ENCODE measurements at places on chromosomes 2 and 18.

GRCh38 chr2:196696423-196697079, 57.0 kb downstream of the CCDC150 start:
- no peak for DNase-seq
- H3K4me3 ChIP-seq: no peak overlapping the region
- H3K4me1 ChIP-seq: no peaks in the 10 kb centered on the region
- no peaks in the 10 kb centered on the region for H3K27me3 ChIP-seq

- DNase-seq: no peak
- no peak overlapping the region for H3K4me3 ChIP-seq
- H3K36me3 ChIP-seq: no peaks in the 10 kb centered on the region
- no peak overlapping the region for H3K27ac ChIP-seq
- H3K4me1 ChIP-seq: no peaks in the 10 kb centered on the region
Observed at GRCh38 chr2:156459720-156460119, 23.5 kb downstream of the GPD2 start.

DNA sequence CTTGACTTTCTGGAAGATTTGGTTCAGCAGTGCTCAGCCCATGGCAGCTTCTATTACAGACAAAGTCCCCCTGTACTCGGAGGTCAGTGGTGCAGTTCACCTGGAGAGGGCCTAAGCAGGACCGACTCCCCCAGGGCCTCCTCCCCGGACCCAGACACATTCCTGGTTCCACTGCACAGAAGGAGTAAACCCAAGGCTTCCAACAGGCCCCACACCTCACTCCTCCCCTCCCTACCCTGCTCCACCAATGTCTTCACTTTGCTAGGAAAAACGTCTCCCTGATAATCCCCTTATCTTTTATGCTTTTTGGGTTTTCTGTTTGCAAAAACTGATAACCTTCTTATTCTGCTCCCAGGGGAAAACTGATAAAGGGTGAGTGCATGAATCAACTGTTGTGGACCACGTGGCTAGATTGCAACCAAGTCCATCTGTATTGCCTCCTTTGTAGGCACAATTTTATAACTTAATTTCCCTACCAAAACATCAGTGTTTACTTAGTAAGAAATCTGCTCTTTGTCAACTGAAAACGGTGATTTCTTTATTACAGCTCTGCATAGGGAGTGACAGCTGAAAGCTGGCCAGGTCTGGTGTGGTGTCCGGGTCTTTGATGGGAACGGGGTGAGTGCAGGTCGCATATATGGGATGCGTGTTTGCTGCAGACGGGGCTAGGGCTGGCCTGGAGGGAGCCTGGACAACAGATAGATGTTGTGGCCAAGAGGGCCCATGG, 202.5 kb downstream of the GLI2 start:
- H3K4me3 ChIP-seq: no peak overlapping the region
- no peak overlapping the region for H3K27ac ChIP-seq
- no peaks in the 10 kb centered on the region for H3K4me1 ChIP-seq
- no peaks in the 10 kb centered on the region for H3K36me3 ChIP-seq
- H3K27me3 ChIP-seq: no peaks in the 10 kb centered on the region
- no peak for DNase-seq

GRCh38 chr2:208618220-208618619, 211.6 kb downstream of the PTH2R start:
- H3K36me3 ChIP-seq: no peaks in the 10 kb centered on the region
- no peaks in the 10 kb centered on the region for H3K27me3 ChIP-seq
- DNase-seq: no peak
- H3K4me3 ChIP-seq: no peak overlapping the region

DNA sequence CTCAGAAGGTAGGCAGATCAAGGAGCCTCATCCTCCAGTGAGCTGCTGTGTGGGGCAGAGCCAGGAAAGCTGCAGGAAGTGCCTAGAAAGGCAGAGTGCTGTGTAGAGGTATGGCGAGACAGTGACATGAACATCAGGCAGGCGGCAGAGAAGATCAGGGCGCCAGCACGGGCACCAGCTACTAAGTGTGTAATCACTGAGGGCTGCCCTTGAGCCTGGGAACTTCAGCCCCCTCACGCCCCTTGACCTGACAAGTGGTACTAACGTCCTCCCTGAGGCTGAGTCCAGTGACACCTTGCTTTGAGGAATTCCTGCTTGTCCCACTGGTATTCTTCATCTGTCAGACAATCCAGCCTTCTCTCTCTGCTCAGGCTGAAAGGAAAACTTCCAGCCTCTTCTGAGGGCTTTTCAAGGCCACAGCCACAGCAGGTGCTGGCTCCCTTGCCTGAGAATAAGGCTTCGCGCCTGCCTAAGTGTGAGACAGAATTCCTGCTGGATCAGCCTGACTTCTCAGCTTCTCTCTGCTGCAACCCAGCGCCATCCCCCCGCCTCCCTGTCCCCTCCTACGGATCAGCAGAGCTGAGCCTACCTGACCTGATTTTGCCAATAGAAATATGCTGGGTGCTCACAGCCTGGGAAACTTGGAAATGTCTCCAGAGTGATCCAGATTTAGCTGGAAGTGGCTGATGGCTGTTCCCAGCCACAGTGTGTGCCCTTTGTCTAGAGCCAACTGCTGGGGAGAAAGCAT, 148.0 kb downstream of the SMAD7 start:
- no peaks in the 10 kb centered on the region for H3K27me3 ChIP-seq
- H3K27ac ChIP-seq: no peak overlapping the region
- H3K4me3 ChIP-seq: no peak overlapping the region
- no peak for DNase-seq
- no peaks in the 10 kb centered on the region for H3K36me3 ChIP-seq
- H3K4me1 ChIP-seq: peaks cover 8% of the 10 kb centered on the region

DNA sequence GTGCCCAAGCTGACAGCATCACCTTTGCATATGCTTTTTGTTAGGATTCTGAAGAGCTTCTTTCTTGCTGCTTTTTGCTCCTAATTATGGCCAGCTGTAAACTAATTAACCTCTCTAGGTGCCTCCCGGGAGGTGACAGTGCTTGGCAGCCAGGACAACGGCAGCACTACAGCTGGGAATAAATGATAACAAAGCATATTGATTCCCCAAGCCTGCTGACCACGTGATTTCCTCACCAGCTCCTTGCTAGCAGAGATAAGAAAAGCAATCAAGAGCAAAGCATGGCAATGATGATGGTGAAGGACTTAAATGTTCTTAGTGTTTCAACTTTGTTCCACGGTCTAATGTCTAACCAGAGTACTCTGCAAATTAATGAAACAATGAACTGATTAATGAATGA, 1074.4 kb upstream of the GYPC start:
- no peak for DNase-seq
- H3K4me3 ChIP-seq: no peak overlapping the region
- no peaks in the 10 kb centered on the region for H3K4me1 ChIP-seq
- no peaks in the 10 kb centered on the region for H3K36me3 ChIP-seq

DNA sequence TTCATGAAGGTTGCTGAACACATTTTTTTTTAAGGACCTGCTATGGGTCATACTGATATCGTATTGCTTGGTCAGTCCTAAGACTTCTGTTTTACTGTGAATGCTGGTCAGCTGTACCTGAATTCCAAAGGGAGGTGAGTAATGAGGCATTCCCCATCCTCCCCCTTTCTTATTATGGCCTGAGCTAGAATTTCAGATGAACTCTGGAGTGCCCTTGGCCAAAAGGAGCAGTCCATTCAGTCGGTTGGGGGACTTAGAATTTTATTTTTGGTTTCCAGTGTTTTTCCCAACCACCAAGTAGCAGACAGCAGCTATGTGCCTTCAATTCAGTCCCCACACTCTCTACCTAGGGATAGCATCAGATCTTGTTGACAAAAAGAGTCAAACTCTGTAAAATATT, 26.9 kb upstream of the PDCL3 start:
- DNase-seq: no peak
- H3K27ac ChIP-seq: no peak overlapping the region
- H3K27me3 ChIP-seq: peaks cover 5% of the 10 kb centered on the region
- no peaks in the 10 kb centered on the region for H3K4me1 ChIP-seq
- no peaks in the 10 kb centered on the region for H3K36me3 ChIP-seq

DNA sequence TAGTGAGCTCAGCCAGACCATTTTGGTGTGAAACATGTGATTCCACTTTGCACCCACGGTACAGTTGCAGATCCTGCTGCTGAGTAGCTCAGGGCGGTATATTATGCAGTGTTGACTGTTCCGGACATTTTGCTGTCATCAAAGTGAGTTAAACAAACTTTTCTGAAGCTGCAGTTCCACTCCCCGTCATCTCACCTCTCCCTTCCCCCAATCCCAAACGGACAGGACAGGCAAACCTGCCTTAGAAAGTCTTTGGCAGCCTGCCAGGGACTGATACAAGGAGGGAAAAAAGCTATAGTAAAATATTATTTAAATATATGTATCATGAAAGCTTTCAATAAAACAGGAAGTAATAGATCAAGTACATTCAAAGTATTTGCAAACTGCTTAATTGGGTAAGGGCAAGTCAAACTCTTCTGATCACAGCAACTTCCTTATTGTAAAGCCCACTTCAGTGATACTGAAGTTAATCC, 35.5 kb upstream of the SP5 start:
- no peaks in the 10 kb centered on the region for H3K36me3 ChIP-seq
- no peaks in the 10 kb centered on the region for H3K27me3 ChIP-seq
- no peaks in the 10 kb centered on the region for H3K4me1 ChIP-seq
- no peak for DNase-seq
- H3K27ac ChIP-seq: no peak overlapping the region

DNA sequence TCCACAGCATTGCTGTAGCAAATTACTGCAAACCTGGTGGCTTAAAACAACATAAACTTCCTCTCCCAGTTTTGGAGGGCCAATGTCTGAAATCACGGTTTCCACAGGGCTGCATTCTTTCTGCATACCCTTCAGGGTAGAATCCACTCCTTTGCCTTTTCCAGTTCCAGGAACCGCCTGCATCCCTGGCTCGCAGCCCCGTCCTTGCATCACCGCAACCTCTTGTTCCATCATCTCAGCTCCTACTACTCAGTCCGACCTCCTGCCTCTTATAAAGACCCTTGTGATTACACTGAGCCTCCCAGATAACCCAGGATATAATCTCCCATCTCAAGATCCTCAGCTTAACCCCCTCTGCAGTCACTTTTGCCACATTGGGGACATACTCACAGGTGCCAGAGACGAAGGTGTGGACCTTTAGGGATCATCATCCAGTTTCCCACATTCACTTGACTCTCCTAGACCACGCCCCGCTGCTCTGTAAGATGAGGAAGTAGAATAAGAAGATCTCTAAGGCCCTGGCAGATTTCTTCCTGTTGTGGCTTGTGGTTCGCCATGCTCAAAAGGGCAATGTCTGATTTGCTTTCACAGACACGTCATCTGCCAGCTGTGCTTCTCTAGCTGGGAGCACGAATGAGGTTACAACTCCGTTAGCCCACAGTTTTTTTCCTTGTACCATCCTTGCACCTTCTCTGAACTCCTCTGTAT, 103.6 kb upstream of the AGAP1 start:
- DNase-seq: peak; percentile 41
- no peak overlapping the region for H3K4me3 ChIP-seq
- no peak overlapping the region for H3K27ac ChIP-seq

DNA sequence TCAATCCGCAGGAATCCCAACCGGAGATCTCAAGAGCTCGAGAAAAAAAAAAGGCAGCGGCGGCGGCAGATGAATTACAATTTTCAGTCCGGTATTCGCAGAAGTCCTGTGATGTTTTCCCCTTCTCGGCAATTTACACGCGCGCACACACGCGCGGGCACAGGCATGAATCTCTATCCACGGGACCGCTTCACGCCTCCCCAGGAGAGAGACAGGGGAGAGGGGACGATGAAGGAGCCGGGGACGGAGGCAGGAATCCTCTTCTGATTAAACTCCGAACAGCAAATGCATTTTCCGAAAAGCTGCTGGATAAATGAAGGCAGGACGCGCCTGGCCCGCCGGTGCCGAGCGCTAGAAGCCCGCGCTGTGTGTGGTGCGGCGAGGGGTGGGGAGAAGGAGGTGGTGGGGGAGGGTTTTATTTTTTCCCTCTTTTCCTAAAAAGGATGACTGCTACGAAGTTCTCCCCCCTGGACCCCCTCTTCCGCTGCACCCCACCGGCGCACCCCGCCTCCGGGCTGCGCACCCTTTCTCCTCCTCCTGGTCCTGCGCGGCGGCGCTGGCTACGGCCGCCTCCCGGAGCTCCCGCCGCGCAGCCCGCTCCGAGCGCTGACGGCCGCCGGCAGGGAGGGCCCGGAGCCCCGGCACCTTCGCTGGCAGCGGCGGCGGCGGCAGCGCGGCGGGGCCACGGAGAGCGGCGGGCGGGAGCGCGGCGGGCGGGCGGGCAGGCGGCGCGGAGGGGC, at the start of gene BCL2:
Gene BCL2 (minus strand): TSS at position 387 of the 740 bp plus-strand sequence.
- H3K4me3 ChIP-seq: peak within 1 kb of the TSS; percentile 95
- no peaks in the 10 kb centered on the region for H3K36me3 ChIP-seq
- no peaks in the 10 kb centered on the region for H3K27me3 ChIP-seq
- H3K27ac ChIP-seq: peak within 1 kb of the TSS; percentile 60
- peaks cover 30% of the 10 kb centered on the region for H3K4me1 ChIP-seq

DNA sequence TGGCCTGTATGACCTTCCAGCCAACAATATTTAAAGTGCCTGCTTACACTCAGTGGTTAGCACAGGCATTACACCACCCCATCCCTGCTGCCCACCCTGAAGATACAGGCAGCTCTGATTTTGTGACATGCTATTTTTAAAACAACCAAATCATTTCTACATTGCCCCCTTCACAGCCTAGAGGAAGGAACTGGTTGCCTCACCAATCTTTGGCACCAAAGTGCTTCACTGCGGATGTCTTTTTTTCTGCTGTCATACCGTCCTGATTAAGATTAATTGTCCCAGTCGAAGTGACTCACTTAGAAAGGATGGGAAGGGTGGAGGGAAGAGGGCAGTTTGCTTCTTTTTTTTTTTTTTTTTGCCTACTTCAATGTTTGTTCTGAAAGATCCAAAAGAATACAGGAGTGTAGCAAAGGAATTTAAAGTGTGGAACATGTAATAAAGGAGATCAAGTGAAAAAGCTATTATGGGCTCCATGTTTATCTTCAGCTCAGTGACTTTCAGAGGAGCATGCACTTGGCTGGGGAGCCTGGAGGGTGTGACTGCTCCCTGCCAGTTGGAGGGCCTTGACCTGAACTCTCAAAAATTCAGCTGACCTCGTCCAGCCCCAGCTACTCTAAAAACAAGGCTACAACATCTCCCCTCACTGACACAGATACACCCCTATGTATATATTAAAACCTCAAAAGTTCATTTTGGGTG, 501.1 kb upstream of the TNP1 start:
- H3K4me3 ChIP-seq: no peak overlapping the region
- H3K4me1 ChIP-seq: no peaks in the 10 kb centered on the region
- no peak overlapping the region for H3K27ac ChIP-seq
- H3K36me3 ChIP-seq: no peaks in the 10 kb centered on the region

DNA sequence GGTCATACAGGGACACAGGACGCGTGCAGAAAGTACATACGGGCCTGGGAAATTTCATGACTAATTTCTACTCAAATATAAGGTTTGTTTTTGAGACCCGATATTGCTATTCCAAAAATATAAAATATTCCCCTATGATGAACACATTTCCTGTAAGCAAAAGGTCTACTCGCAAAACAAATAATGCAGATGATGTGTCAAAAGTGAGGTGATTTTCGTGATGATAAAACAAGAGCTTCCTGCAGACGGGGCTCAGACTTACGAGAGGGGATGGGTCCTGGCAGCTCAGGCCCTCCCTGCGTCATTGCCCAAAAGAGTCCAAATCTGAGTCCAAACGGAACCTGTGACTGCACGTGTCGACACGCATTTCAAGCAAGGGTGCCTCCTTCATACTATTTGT, 62.7 kb downstream of the MBP start:
- no peaks in the 10 kb centered on the region for H3K27me3 ChIP-seq
- no peak overlapping the region for H3K4me3 ChIP-seq
- peaks cover 17% of the 10 kb centered on the region for H3K36me3 ChIP-seq
- peak overlapping the region; percentile 82 for H3K27ac ChIP-seq

GRCh38 chr18:24161304-24161703, 22.4 kb downstream of the CABYR start:
- H3K4me1 ChIP-seq: no peaks in the 10 kb centered on the region
- H3K36me3 ChIP-seq: no peaks in the 10 kb centered on the region
- no peak overlapping the region for H3K27ac ChIP-seq
- no peak overlapping the region for H3K4me3 ChIP-seq
- no peaks in the 10 kb centered on the region for H3K27me3 ChIP-seq
- no peak for DNase-seq
